ENCODE measurements at places on chromosomes 7 and 10.

GRCh38 chr7:3200504-3200903 is 100.5 kb upstream of the SDK1 start:
- no peak for DNase-seq

DNA sequence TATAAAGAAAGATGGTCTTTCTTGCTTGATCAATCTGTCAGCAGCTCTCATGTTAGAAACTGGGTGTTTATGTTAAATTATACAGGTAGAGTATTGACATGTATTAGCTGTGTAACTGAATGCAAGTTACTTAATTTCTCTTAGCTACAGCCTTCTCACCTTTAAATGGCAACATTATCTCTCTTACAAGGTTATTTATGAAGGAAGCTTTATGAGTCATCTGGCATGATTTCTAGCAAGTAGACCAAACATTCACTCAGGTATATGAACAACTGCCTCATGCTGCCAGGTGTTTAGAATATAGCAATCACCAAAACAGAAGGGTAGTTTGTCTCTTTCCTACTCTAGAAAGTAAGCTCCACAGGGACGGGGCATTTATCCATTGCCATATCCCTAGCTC is 8.5 kb downstream of the ARL4A start:
- no peak for DNase-seq

DNA sequence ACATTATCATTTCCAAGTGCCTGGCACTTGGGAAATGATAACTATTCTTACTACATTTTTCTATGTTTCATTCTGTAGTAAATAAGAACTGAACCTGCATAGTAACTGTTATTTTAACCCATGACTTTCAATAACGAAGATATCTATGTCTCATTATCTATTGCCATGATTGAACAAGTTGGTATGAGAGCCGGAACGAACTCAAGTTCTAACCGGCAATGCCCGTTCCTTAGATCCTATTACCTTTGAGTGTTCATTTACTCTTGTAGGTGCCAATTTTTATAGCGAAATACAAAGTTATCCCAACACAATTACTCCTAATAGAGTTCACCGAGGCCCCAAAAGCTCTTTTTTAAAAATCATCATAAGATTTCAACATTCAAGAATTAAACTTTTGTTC is 885 bp upstream of the MET start:
- DNase-seq: no peak

DNA sequence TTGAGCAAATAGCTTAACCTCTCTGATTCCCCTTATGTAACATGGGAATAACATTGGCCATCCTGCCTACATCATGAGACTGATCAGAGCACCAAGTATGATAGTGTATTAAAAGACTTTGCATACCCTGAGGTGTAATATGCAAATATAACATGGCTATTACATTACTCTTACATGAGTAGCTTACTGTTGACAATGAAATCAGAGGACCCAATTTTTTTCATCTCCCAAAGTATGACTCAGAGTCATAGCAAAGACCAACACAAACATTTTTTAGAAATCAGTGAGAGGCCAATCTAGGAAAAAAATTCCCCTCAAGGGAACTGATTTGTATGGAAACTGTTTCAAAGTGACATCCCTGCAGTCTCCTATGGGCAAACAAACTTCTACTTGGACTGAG is 47.0 kb upstream of the TMEM140 start:
- no peak for DNase-seq

DNA sequence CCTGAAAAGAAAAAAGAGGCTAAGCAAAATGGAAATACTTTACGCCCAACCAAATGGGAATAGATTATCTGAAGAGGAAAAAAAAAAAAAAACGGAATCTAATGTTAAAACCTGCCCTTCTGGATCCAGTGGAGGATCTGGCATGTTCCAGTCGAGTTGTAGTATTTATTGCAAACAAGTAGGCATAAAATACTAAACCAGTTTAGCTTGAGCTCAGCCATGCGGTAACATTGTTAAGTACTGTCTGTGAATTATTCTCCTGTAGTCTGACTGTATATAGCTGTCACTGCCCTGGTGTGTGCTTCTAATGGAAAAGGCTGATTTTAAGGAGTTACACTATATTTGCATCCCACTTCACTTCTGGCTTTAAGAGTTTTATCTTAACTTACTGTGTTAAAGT is 40.3 kb downstream of the CELF2 start:
- no peak for DNase-seq

DNA sequence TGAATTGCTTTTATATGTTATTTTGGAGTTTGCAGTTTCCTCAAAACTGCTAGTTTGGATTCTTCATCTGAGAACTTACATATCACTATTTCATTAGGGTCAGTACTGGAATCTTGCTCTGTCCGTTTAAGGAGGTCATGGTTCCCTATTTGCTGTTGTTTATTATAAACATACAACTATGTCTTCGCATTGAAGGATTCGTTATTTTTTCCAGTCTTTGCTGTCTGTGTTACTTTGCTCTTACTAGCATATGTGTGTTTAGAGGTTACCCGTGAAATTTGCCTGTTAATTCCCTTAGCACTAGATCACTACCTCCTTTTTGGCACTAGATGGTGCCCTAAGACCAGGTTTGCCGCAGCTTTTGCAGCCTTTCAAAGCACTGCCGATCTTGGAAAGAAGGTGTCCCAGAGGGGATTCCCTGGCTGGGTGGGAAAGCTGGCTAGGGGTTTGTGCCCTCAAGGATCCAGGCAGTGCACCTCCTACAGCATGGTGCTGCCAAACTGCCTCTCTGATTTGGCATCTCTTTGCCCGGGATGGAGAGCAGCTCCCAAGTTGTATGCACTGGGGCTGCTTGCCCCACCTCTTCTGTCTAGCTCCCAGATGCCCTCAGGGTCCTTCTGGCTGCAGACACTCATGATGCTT is 103.1 kb upstream of the APBB1IP start:
- DNase-seq: peak; percentile 64

DNA sequence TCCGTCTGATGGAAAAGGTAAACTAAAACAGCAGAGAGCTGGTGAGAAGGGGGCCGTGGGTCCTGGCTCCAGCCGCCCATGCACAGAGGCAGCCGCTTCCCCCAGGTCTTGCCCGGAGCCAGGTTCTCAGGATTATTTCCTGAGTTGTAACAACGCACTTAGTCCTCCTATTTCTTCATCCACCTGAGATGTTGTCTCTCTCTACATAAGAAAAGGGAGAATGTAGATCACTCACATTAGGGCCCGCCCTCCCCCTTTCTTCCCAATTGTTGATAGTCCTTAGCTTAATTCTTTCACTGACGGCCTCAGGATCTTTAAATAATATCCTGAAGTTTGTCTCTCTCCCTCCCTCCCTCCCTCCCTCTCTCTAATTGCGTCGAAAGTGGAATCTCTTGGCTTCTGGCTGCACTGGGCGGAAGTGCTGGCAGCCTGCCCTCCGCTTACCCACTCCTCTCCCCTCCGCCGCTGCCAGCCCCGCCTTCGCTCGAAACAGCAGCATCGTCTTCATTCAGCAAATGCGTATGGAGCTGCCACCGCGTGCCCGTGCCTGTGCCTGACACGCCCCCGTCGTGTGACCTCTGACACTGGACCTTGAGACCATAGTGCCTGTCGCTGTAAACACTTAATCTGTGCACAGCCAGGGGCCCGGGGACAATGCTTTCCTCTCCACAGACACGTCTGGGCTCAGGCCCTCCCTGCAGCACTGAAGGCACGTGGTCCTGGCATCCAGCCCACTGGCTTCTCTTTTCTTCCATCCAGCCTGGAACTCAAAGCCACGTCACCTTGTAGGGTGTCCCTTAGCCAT is 174.5 kb upstream of the PPP2R2D start:
- no peak for DNase-seq

GRCh38 chr10:14936584-14936983 is 17.3 kb downstream of the DCLRE1C start:
- no peak for DNase-seq

- DNase-seq: no peak
Observed at GRCh38 chr10:79165070-79165778, 96.5 kb downstream of the ZMIZ1 start.

- no peak for DNase-seq
Observed at GRCh38 chr7:118711688-118712087, 487.2 kb downstream of the ANKRD7 start.

DNA sequence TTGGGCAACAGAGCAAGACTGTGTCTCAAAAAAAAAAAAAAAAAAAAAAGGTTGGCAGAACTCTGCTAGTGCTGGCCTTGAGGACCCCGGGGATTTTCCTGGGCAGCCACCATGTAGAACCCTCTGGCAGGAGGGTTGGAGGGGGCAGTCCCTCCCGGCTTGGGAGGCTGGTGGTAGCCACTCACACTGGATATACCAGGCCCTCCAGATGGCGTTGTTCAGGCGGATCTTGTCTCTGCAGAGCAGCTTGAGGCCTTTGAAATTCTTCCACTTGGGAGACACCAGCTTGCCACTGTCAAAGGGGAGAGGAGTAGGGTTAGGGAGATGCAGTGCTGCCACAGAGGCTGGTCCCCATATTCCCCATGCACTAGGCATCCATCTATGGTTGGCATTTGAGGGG is 8.4 kb downstream of the MLXIPL start:
- DNase-seq: no peak

DNA sequence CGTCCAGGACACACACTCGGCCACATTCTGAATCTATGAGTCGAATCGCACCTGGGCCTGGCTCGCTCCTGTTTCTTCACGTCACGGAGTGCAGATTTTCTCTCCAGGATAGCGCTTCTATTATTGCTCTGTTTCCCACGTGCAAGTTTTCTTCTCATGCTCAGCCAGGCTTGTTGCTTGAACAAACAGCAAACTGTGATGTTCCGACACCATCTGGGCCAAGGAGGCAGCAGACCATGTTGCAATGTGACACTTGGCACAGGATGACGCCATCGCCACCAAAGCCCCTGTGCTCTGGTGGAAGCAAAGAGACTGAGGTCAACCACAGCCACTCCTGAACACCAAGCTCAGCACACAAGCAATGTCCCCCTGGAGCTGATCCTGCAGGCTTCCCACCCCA is 507.1 kb upstream of the ADARB2 start:
- no peak for DNase-seq

- no peak for DNase-seq
Observed at GRCh38 chr10:42734536-42734935, 48.1 kb upstream of the BMS1 start.

GRCh38 chr7:132738254-132738653 is 162.0 kb upstream of the PLXNA4 start:
- peak; percentile 87 for DNase-seq

GRCh38 chr10:127874671-127875448 is 17.9 kb downstream of the CLRN3 start:
- DNase-seq: no peak

DNA sequence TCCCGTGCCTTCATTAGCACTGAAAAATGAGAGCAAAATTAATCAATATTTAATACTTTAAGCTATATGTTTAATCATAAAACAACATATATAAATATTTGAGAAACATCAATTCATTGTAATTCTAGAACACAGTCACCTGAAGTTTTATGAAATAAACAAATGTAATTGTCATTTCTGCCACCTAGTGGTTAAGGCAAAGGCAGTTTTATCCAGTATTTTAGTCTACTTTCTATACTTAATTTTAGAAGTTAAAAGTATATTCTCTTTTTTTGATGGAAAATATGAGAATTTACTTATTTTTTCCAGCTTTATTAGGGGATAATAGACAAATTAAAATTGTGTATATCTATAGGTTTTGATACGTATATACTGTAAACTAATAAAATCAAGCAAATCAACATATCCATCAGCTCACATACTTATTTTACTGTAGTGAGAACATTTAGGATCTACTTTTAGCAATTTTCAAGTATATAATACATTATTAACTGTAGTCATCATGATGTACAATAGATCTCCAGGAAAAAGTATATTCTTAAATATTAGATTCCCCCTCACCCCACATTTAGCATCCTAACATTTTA is 16.9 kb downstream of the PCGF6 start:
- peak; percentile 31 for DNase-seq

- no peak for DNase-seq
Observed at GRCh38 chr7:157468221-157469111, 131.7 kb downstream of the DNAJB6 start.

DNA sequence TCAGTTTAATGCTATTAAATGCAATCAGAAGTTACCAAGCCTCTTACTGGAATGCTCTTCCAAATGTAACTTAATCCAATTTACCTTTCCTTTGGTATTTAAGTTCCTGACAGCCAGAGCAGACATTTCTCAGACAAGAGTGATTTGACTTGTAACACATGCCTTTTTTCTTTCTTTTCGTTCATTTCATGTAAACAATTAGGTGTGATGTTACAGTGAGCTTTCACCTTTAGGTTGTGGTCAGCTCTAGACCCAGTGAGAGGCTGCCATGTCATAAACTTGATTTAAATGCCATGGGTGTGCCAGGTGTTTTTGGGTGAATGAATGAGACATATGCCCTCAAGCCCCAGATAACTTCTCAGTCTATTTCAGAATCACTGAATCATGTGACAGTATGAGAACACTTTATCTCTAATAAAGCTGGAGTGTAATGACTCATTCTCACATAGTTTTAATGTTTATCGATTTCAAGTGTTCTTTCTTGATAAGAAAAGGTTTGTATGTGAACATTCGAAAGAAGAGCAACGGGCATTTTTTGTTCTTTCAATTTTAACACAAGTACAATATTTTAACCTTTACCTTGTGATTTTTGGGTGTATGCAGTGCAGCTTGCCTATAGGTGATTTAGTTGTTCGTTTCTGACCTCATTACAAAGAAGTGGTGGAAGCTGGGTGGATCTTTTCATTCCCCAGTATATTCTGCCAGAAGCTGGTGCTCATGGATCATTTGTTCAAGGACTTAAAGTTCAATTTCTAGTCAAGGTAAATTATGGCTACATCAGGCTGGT is 61.5 kb downstream of the CHN2 start:
- no peak for DNase-seq

- DNase-seq: no peak
Observed at GRCh38 chr7:23343806-23344475, 44.8 kb downstream of the MALSU1 start.

DNA sequence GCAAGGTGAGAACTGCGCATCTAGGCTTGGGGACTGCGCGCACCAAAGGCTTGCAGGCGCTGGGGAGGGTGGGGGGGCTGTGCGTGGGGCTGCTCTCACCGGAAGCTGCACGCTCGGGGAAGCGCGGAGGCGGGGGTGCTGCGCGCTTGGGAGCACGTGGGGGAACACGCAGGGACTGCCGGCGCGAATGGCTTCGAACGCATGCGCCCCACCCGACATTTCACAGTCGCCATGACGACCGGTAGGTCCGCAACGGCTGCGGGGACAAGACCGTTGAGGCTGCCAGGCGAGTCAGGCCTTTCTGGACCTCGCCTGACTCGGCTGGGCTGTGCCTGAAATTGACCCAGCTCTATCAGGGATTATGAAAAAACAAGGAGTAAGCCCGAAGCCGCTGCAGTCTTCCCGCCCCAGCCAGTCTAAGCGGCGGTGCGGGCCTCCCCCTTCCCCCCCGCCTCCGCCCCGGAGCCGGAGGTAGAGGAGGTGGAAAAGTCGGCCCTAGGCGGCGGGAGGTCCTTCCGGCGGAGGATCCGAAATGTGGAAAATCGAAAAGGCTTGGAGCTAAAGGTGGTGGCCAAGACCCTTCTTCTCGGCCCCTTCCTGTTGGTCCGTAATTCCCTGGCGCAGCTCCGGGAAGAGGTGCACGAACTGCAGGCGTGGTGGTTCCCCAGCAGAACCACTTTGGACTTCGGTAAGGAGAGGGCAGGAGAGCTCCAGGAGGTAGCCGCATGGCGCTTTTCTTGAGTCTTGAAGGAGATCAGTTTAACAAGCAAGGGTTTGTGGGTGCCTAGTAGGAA is 34.9 kb upstream of the STEAP1 start:
- no peak for DNase-seq

GRCh38 chr10:34780818-34781380 is 34.2 kb downstream of the PARD3 start:
- DNase-seq: peak; percentile 35

- no peak for DNase-seq
Observed at GRCh38 chr7:47331179-47331565, 250.7 kb downstream of the TNS3 start.

GRCh38 chr7:158849442-158849767 is 7.0 kb upstream of the DYNC2I1 start:
- no peak for DNase-seq

GRCh38 chr10:24168258-24169170 is 40.4 kb upstream of the KIAA1217 start:
- DNase-seq: no peak

Data from RCC 7860 (cell line).